Osteoblast (primary cell): ENCODE measurements at places on chromosomes 7 and 10. TPM values are rescaled to one million over a fixed set of nuclear protein-coding genes. Genes with fewer than 3 reads are reported as not detected.

DNA sequence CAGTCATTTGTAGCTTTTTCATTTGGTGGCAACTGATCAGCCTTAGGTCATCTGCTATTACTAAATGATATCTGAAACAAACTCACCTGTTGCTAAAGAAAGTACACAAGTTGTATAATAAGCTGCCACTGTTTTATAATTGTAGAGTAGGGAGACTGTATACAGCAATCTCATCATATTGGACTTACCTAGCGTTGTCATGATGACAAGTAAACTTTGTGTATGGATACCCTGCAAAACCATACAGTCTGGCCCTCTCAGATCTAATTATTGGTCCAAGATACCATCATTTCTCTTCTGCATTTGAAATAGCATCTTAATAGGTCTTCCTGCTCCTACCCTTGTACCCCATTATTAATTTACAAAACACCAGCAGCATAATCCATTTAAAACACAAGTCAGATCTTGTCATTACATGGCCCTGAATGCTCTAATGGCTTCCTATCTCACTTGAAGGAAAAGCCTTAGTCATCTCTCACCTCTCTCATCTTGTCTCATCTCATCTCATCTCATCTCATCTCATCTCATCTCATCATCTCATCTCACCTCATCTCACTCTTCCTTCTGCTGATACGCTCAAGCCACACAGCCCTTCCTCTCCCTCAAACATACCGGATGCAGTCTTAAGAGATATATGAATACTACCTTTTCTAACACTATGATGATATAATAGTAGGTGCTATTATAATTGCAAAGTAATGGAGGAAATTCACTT, 540.6 kb downstream of the MDFIC start:
- no peaks in the 10 kb centered on the region for H3K27me3 ChIP-seq
- no peak overlapping the region for H3K4me3 ChIP-seq
- no peak overlapping the region for H3K27ac ChIP-seq
- no peaks in the 10 kb centered on the region for H3K4me1 ChIP-seq
- H3K36me3 ChIP-seq = no peaks in the 10 kb centered on the region

Gene ZNF736
- 12.7 and 14.4 TPM in 2 replicates for total RNA-seq

DNA sequence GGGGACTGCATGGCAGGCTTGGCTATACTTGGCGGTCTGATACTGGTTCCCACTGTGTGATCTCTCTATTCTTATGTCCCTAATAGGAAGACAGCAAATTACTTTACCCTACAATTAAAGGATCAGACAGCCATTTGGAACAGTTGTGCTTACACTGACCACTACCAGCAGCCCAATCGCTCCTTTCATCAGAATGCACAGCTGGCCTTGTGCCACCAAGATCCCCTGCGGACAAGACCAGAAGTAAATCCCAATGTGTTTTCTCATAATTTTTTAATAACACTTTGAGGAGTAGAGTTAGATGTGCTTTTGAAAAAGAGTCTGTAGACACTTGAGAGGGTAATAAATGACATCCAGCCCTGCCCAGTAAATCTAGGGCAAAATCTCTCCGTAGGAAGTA, 297.2 kb upstream of the ZNF32 start:
- H3K27ac ChIP-seq = no peak overlapping the region
- H3K4me1 ChIP-seq = peaks cover 6% of the 10 kb centered on the region
- no peaks in the 10 kb centered on the region for H3K27me3 ChIP-seq
- no peak for DNase-seq

- no peak overlapping the region for H3K4me3 ChIP-seq
- H3K4me1 ChIP-seq = peaks cover 5% of the 10 kb centered on the region
- H3K27me3 ChIP-seq = no peaks in the 10 kb centered on the region
- no peaks in the 10 kb centered on the region for H3K36me3 ChIP-seq
These were observed 27.0 kb downstream of the ADRB1 start for GRCh38 chr10:114070710-114071109.

Gene MRLN
- not detected in 2 replicates for total RNA-seq

- no peak overlapping the region for H3K4me3 ChIP-seq
- H3K4me1 ChIP-seq = peaks cover 12% of the 10 kb centered on the region
- H3K27ac ChIP-seq = no peak overlapping the region
- H3K36me3 ChIP-seq = no peaks in the 10 kb centered on the region
- DNase-seq = no peak
These were observed 15.6 kb upstream of the AQP1 start for GRCh38 chr7:30896036-30896435.

DNA sequence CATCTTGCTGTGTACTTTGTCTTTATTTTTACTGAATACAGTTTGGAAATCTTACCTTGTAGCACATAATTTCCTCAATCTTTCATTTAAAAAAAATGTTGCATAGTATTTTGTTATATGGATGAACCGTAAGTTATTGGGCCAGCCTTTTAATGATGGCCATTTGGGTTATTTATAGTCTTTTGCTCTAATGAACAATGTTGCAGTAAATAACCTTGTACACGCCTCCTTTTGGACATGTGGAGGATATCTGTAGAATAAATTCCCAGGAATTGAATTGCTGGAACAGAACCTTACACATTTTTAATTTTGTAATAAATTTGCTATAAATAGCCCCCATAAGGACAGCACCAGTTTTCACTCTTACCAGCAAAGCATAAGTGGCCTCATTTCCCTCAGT, 12.7 kb upstream of the PRF1 start:
- H3K27ac ChIP-seq = peak overlapping the region; percentile 84
- H3K4me3 ChIP-seq = no peak overlapping the region
- H3K4me1 ChIP-seq = peaks cover 37% of the 10 kb centered on the region
- H3K27me3 ChIP-seq = no peaks in the 10 kb centered on the region
- no peak for DNase-seq

GRCh38 chr10:86169066-86169465, 197.5 kb downstream of the GRID1 start:
- no peak overlapping the region for H3K4me3 ChIP-seq
- H3K4me1 ChIP-seq = no peaks in the 10 kb centered on the region
- no peaks in the 10 kb centered on the region for H3K36me3 ChIP-seq
- no peak overlapping the region for H3K27ac ChIP-seq
- no peak for DNase-seq

DNA sequence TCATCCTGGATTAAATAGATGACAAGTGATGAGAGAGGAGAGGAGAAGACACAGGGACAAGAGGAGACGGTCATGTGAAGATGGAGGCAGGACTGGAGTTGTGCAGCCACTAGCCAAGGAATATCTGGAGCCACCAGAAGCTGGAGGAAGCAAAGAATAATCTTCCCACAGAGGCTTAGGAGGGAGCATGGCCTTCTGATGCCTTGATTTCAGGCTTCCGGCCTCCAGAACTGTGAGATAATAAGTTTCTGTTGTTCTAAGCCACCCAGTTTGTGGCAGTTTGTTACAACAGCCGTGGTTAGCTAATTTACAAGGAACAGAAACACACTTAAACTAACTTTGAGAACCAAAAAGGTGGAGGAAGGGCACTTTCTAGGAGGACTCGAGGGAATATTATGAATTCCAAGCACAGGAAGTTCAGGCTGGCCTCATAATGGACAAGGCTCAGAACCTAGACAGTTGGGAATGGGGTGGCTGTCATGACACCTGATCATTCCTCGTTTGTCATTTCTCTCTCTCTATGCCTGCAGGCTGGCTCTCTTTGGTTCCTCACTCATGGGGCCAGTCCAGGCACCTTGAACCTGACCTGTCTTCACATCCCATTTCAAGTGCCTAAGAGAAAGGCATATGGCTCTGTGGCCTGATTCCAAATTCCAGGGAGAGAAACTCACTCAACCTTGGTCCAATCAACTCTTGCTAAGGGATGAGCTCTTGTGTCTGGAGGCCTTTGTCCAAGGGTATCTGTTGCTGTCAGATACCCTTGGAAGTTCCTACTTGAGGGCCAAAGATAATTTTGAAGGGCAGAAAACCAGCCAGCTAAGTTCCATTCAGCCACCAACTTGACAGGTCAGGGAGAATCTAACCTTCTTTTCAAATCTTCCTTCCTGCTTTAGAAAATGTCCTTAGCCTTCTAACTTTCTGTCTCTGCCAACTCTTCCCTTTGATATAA, 33.5 kb upstream of the PDZD8 start:
- DNase-seq = no peak
- H3K27ac ChIP-seq = no peak overlapping the region
- H3K4me1 ChIP-seq = peaks cover under 1% of the 10 kb centered on the region
- peaks cover 10% of the 10 kb centered on the region for H3K27me3 ChIP-seq
- no peak overlapping the region for H3K4me3 ChIP-seq

DNA sequence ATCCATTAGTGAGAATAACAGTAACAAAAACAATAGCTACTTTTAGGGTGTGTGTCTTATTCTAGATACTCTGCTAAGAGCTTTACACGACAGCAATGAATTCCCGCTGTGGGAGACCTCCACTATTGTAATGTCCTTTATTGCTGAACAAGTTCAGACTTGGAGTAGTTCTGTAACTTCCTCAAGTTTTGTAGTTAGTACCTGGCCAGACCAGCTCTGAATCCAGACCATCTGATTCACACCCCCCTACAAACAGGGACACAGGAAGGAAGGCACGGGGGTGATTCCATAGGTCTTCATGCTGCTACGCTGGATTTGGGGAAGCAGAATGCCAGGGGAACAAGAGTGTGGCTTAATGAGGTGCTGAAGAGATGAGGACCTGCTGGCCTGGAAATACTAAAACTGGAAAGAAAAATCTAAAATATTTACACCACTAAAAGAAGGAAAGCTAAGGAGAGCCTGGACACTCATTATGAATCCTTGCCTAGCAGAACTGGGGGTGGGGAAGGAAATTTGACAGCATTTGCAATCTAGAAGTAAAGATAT, 194.6 kb upstream of the TMEM72 start:
- no peaks in the 10 kb centered on the region for H3K36me3 ChIP-seq
- no peaks in the 10 kb centered on the region for H3K27me3 ChIP-seq
- peaks cover 16% of the 10 kb centered on the region for H3K4me1 ChIP-seq
- no peak overlapping the region for H3K4me3 ChIP-seq

DNA sequence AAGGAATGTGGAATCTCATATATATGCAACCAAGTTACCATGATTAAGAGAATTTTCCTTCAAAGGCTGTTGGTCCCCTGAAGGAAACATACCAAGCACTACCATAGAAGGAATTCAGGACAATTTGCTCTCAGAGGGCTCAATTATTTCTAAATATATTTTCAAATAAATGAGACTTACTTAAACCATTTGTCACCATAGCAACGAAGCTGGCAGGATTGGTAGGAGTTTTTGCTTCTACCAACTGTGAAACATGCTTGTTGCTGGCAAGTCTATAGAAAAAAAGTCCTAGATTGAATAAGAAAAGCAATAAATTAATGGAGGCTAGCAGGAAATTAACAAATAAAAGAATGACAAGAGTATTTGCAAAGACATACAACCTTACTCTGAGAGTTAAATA, 156.9 kb upstream of the NPSR1 start:
- no peaks in the 10 kb centered on the region for H3K4me1 ChIP-seq
- no peak overlapping the region for H3K4me3 ChIP-seq
- H3K36me3 ChIP-seq = no peaks in the 10 kb centered on the region
- H3K27ac ChIP-seq = no peak overlapping the region
- DNase-seq = no peak

Gene FGL2
- total RNA-seq = under 0.01 TPM in 2 replicates

Gene FKBP6
- total RNA-seq = not detected in 2 replicates

DNA sequence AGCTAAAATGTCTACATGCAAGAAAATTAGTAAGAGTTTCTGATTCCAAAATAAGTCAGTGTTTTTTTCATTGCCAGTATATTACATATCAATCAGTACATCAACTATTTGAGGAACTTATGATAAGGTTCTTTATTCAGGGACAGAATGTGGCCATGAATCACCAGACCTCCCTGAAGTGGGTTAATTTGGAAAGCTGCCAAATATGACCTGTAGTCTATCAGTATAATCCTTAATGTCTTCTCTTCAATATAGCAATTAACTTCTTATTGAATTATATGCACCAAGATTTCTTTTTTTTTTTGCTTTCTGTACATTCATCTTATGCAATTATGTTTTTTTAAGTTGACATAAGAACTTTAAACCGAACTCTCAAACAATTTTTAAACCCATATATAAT, 714.5 kb upstream of the POT1 start:
- no peaks in the 10 kb centered on the region for H3K36me3 ChIP-seq
- no peaks in the 10 kb centered on the region for H3K4me1 ChIP-seq
- no peaks in the 10 kb centered on the region for H3K27me3 ChIP-seq
- no peak overlapping the region for H3K27ac ChIP-seq
